Spinal cord (tissue), 10 donors: ENCODE measurements at places on chromosomes 5 and 9. TPM values are rescaled to one million over a fixed set of nuclear protein-coding genes. Genes with fewer than 3 reads are reported as not detected.

IFNA2 gene
- not detected for total RNA-seq

IL9 gene
- not detected for total RNA-seq

GABRG2 gene
- total RNA-seq: 77.7 TPM

GRCh38 chr5:96022971-96023370 is 61.3 kb upstream of the ELL2 start:
- DNase-seq: no peak

DNA sequence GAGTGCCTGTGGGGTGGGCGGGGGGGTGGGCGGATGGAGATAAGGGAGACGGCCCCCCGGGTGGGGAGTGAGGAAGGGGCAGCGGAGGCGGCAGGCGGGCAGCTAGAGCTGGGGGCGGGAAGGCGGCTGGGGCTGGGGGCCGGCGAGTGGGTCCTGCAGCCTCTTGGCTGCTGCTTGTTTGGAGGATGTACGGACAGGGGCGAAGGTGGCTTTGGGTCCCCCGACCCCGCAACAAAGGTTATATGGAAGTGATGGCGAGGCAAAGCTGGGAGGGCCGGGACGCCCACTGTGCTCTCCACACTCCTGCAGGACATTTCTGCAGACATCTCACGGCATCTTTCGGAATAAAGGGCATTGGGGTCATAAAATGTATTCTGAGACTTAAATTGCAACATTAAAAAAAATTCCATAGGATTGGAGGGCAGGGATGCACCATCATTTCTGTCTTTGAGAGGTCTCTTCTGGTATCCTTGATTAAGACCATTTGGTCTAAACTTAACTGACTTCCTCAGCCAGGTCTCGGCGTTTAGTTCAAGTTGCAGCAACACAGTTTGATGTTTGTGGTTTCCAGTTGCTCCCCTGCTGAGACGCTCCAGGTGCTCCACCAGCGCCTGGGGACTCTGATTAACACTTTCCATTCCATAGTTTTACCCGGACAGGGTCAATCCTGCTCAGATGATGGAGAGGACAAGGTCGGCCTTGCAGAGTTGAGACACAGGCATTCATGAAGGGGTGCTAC is 101.6 kb upstream of the SSBP2 start:
- peak; percentile 46 for DNase-seq
